ENCODE measurements at places on chromosomes 12 and 14.

DNA sequence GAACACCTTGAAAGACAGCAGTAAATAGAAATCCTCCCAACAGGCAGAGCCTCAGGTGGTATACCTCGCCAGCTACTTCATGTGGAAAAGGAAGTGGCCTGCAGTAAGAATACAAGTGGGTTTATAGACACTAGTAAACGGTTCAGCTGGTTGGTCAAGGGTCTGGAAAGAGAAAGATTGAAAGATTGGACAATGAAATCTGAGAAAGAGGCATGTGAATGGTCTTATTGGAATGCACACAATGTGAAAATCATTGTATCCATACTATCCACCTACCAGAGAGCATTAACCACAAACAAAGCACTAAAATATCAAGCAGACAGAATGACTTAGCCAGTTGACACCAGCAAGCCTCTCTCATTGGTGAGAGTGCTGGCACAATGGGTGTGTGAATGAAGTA is 98.2 kb downstream of the SSPN start:
- no peak for DNase-seq

- no peak for DNase-seq
Measured at GRCh38 chr12:23729359-23729758, 220.1 kb downstream of the SOX5 start.

DNA sequence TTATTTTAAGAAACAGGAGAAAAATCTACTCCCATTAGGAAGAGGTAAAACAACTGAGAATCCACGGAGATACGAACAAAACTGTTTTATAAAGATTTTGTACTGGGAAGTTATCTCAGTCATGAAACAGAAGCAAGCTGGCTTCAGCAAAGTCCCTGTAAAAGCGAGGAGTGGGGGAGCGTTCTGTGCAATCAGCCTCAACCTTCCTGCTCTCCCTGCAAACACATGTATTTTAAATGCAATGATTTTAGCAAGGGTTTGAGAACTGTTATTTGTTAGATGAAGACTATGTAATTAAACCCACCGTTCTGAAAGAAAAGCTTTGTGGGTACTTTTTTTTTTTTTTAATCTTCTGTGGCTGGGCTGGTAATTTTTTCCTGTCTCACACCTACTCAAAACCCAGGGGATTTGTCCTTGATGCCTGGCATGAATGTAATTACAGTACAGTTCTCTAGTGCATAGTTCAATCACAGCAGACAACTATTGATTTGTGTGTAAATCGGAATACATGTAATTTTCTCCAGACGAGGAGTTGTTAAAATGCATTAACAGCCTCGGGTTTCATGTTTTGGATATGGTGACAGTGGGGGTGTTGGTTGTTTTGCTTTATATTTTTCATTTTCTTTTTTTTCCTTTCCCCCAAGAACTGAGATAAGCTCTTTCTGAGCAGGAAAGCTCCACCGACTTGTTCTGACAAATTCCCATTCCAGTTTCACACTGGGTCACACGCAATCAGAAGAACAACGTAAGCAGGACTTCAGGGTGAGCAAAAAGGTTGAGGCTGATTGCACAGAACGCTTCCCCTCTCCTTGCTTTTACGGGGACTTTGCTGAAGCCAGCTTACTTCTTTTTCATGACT is 153.6 kb downstream of the PHLDA1 start:
- no peak for DNase-seq

- DNase-seq = no peak
Measured at GRCh38 chr12:19203013-19203412, 73.5 kb downstream of the PLEKHA5 start.
